ENCODE measurements at places on chromosomes 2 and 18.

GRCh38 chr18:48950536-48951447, at the start of gene SMAD7:
Gene SMAD7 (minus strand): TSS chr18:48950965. CDS start chr18:48950424, 541 bp downstream.
- DNase-seq: no peak

DNA sequence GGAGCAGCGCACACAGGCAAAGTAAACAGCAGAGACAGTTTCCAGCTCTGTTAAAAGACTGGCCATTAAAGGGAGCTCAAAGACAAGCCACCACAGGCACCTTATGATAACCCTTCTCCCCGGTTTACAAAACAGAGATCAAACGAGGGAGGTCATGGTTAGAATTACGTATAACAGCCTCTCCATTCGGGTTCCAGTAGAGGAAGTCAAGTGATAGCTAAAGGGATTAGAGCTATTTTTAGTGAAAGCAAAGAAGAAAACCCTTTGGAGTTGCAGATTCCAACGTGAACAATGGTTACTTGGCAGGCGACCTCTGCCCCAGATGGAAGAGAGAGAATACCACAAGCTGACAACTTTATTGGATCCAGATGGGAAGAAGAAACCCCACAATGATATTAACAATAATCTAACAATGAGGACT, 31.2 kb upstream of the EDAR start:
- peak; percentile 55 for DNase-seq

DNA sequence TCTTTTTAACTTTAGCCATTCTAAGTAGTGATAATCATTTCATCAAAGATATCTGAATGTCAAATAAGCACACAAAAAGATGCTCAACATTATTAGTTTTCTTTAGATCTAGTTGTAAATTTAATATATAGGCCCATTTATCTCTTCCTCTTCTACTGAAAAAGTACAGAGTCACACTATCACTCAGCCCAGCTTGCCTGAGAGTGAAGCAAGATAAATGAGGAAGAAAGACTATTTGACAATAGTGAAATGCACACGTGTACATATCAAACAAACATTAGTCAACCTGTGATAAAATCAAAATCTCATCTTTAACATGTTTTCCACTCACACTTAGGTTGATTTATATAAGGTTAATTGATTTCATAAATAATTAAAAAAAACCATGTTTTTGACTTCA, 83.5 kb upstream of the CCDC195 start:
- DNase-seq: no peak

- no peak for DNase-seq
Observed at GRCh38 chr2:29462293-29462692, 347.1 kb downstream of the CLIP4 start.

- no peak for DNase-seq
Observed at GRCh38 chr2:119748135-119748534, 11.6 kb upstream of the PTPN4 start.

DNA sequence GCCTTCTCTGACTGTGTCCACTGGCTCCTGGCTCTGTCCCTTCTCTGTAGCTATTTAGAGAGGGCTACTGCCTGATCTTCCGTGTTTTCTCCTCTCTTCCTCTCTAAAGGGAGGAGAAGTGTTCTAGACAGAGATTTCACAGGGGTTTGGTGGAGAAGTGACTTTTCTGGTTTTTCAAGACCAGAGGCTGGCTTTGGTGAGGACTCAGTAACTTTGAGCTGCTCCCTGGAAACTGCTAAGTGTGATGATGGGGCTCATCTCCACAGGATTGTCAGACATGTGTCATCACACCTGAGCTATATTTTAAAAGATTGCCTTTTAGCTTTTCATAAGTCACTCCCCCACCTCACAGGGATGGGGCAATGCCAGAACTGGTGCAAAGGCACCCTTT, 6.2 kb downstream of the MAL start:
- no peak for DNase-seq

DNA sequence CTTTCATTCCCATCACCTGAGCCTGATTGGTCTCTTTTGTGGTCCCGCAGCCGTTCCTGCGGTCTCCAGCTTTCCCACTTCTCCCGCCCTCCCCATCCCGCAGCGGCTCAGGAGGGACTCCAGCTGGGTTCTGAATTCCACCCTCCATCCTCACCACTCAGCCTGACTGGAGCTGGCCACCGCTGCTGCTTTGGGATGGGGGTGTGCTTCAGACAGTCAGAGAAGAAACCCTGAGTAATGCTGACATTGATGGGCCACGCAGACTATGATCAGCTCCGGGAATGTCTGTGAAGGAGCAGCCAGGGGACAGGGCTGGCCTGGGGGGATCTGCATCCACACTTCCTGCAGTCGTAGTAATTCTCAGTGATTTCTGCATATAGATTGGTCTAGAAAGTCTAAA, 45.9 kb upstream of the TXNDC2 start:
- peak; percentile 72 for DNase-seq

DNA sequence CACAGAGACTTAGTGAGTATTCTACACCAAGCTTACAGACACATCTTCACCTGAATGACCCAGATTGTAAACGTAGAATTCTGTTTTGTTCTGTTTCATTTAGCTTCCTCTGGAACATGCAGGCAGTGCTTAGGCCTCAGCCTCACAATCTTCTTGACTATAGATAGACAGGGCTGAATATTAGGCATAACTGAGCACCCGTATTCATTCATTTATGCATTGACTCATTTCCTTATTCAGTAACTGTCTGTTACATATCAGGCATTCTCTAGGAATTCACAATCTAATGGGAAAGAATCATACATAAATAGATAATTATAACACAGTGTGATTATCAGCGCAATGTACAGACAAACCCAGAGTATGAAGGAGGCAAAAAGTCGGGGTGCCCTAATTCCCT, 124.9 kb upstream of the ETAA1 start:
- DNase-seq: no peak

DNA sequence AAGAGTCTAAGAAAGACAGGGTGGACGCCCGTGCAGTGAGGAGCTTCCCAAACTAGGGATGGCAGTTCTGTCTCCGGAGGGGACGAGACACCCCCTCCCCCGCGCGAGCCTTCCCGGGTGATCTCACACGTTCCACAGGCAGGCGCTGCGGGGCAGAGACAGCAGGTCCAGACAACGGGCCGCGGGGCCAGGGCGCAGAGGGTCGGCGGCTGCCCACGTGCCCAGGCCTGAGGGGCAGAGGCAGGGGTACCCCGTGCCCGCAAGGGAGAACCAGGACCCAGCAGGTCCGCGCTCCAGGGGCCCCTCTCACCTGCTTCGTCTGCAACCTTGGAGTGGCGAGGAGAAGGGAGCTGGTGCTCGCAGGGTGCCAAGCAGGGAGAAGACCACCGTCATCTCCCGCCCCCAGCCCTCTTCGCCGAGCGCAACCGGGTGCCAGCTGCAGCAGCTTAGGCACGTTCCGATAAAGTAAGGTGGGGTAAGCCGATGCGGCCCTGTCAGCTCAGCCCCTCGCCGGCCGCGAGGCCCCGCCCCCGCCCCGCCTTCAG, at the start of gene GPR155:
Gene GPR155 (minus strand): TSS at position 467 of the 545 bp plus-strand sequence. CDS start 5,073 bp downstream, outside the sequence.
- DNase-seq: peak; percentile 54

- DNase-seq: peak; percentile 77
Observed at GRCh38 chr2:79219383-79219988, 59.9 kb upstream of the REG3A start.

DNA sequence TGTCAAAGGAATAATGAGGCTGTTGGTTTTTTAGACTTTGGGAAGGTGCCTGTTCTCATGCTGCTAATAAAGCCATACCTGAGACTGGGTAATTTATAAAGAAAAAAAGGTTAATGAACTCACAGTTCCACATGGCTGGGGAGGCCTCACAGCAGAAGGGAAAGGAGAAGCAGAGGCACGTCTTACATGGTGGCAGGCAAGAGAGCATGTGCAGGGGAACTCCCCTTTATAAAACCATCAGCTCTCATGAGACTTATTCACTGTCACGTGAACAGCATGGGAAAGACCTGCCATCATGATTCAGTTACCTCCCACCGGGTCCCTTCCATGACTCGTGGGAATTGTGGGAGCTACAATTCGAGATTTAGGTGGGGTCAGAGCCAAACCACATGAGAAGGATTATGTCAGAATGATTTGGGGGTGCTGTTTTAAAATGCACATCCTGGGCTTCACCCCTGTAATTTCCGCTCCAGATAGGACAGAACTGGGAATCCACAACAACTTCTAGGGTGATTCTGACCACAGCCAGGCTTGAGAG, 37.8 kb downstream of the TCF7L1 start:
- no peak for DNase-seq

DNA sequence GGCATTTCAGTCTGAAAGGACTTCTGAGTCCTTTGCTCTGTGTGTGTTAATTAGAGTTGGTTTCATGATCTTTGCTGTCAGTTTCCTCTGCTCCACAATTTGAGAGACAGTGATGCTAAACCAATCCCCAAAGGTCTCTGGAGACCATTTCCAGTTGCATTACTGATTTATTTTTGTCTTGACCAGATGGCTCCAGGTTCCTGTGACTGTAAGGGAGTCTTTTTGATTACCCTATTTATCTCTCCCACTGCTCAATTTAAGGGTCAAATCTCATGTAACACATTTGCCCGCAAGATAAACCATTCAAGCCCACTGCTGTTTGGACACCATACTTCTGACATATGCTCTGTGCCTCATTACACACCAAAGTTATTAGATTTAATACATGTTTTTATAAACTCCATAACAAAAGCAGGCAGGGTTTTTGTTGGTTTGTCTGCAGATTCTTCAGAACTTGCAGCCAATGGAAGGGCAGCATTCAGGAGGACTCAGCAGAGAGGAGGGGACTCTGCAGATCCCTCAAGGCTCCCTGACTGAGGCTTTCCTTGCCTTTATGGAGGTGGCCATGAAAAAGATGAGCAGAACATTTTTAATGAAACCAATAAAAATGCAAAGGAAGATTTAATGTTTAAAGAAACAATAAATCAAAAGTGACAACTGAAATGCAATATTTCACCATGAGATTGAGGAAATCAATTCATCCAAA, 889.3 kb upstream of the CELF4 start:
- no peak for DNase-seq

DNA sequence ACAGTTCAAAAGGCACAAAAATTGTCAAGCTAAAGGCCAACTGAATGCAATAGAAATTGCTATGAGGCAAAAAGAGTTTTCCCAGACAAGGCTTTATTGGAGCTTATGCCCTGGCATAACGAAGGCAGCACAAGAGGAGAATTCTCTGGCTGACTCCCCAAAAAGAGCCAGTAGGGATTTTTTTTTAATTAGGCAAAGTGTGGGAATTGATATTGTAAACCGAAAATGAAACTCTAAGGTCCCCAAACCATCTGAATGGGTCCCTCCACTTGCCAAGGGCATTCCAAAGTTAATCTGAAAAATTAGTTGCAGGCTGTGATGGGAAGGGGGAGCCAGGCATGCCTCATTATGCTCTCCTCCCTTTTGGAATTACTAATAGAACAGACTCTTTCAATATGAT, 118.9 kb downstream of the SPOPL start:
- no peak for DNase-seq

GRCh38 chr2:195813421-195813820, 156.4 kb downstream of the SLC39A10 start:
- DNase-seq: peak; percentile 61

GRCh38 chr2:48445091-48445725, 84.7 kb upstream of the STON1 start:
- DNase-seq: peak; percentile 25

DNA sequence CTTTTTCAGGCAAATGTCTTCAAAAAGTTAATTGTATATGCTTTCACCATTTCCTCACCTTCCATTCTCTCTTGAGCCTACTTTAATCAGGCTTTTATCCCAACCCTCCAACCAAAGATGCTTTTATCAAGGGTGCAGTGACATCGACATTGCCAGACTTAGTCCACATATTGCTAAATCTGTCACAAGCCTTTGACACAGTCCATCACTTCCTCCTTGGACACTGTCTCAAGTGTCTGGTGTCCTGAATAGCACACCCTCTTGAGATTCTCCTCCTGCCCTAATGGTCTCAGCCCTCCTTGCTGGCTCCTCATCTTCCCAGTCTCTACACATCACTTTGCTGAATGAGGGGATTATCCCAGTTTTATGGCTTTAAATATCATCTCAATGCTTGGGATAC, 147.5 kb upstream of the SLC39A10 start:
- DNase-seq: no peak

GRCh38 chr2:240224676-240225075, 84.2 kb upstream of the OTOS start:
- DNase-seq: no peak

DNA sequence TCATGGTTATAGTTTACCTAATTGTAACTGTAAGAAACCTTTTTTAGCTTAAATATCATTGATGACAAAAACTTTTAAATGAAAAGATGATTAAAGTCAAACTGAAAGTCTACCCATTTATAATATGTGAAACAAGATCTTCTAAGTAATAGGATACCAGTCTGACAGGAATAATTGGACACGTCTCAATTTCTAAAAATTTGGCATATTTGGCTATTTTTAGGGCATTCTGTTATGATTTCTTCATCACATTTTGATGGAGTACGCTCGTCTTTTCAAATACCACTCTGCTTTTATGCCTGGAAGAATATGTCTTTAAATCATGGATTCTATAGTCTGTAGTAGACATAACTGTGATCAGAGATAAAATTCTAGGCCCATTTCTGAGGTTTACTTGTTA, 1.3 kb downstream of the R3HDM1 start:
- no peak for DNase-seq

- DNase-seq: peak; percentile 56
Observed at GRCh38 chr2:204203704-204204103, 267.1 kb downstream of the ICOS start.

DNA sequence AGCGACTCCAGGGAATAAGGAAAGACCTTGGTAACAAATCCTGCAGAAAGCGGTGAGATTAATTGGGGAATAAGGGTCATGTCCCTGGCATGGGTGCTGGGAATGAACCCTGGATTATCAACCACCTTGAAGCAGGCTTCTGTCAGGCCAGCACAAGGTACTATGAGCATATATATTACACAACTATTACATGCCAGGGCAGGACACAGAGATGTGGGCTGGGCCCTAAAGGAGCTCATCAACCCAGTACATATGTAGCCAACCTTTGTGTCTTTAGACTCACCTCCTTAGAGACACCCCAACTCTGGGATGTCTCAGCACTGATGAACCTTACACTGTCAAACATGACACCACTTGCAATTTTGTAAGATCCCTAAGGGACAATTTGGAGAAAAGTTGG, 3.4 kb downstream of the SFXN5 start:
- DNase-seq: no peak

DNA sequence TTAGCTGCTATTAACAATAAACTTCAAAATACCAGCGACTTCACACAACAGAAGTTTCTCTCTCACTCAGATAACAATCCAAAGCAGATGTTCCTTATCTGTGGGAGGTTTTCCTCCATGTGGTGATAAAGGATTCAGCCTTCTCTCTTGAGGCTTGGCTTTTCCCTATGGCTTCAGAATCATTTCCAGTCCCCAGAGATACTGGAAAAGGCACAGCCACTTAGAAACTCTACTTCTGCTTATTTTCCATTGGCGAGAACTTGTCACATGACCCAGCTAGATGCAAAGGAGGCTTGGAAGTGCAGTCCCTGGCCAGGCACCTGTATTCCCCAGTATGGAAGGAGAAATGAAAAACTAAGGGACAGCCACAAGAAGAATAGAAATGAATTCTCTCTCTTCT, 344.8 kb downstream of the MTX2 start:
- peak; percentile 70 for DNase-seq

DNA sequence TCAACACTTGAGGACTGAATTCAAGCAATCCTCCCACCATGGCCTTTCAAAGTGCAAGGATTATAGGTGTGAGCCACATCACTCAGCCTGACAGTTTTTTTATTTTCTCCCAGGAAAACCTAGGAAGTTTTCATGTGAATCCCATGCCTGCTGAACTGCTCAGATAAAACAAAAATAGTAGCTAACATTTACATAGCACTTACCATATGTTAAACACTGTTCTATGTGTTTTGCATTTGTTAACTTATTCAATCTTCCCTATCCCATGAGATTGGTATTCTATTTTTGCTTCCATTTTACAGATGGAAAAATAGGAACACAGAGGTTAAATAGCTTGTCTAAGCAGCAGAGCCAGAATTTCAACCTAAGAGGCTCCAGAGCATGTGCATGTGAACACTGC, 157.4 kb upstream of the KCTD1 start:
- no peak for DNase-seq

Data from mesendoderm (in vitro differentiated cells).